Tibial nerve (tissue), 4 donors: ENCODE measurements at places on chromosomes 3 and 15. TPM values are rescaled to one million over a fixed set of nuclear protein-coding genes. Genes with fewer than 3 reads are reported as not detected.

DNA sequence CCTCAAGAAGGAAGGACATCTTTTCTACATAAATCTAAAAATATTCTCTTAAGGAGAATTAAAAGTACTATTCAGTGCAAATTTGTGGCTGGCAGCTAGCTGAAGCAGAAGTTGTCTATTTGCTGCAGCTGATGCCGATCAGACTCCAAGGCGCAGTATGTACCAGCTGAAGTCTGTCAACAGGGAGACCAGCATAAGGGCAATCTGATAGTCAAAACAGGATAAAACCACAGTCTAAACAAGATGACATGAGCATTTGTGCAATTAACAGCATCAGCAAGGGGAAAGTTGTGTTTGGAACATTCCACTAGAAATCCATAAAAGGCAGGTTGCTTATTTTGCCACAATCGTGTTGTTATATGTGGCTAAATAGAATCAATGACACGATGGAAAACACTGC is 198.2 kb upstream of the ROBO2 start:
- no peak for DNase-seq

DNA sequence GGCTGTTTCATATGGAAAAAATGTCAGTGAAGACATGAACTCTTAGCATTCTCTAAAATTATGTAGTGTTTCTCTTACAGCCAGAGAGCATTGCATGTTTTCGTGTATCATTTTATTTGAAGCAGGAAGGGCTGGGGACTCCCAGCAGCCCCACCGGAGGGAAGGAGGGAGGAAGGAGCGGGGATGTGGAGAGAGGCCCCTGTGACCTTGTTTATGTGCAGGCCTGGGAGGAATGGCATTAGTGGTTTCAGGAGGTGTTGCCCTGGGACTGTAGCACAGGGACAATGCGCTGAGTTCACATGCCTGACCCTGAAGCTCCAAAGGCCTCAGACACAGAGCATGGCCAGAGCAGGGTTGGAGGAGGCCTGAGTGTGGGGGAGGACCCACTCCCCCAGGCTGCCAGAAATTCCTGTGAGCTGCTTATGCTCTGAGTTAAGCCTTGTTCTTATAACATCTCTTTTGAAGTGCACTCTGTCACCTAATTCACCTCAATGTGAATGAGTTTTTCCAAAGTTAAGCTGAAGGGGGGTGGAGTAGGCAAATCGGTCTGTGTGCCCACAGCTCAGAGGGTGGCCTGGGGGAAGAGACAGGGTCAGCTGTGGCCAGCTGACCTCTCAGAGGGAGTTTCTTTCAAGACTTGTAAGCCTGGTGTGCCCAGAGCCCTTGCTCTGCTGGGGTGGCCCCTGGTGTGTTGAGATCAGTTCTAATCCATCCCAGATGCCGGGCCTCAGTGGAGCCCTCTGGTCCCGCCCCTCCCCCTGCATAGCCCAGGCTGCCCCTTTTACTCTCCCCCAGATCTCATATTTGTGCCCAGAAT is 3.9 kb upstream of the RNU6-1 start:
- no peak for DNase-seq

Gene HYAL1
- 16.5 TPM for total RNA-seq

DNA sequence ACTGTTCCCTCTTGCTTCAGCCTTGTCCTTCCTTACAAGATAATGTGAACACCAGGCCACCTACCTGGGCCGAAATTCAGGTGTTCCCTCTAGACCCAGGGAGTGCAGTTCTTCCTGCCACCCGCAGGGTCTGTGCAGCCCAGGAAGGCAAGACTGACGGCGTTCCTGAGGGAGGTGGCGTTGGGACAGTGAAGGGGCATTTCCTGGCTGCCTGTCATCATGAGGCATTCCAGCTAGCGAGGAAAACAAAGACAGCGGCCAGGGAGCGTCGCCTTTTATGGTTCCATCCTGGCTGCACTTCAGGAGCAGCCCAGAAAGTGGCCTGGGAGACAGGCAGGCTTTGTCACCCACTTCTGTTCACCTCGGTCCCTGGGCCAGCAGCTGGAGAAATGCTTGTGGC is 84.8 kb upstream of the WNT5A start:
- DNase-seq: no peak

DNA sequence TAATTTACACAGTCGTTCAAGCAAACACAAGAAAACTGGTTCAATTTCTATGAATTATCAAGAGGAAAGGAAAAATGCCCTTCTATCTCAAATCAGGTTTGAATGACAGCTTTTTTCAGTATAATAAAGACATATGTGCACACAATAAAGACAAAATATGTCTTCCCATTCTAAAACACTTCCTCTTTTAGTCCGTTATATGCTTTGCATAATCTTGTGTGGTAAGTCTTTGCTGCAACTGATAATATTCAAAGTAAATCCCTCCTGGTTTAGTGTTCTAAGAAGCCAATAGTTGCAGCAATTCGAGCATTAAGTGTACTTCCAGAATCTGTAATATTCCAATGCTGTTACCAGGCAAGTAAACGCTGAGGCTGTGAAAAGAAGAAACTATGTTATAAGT is 43.7 kb upstream of the MAPKBP1 start:
- no peak for DNase-seq

DNA sequence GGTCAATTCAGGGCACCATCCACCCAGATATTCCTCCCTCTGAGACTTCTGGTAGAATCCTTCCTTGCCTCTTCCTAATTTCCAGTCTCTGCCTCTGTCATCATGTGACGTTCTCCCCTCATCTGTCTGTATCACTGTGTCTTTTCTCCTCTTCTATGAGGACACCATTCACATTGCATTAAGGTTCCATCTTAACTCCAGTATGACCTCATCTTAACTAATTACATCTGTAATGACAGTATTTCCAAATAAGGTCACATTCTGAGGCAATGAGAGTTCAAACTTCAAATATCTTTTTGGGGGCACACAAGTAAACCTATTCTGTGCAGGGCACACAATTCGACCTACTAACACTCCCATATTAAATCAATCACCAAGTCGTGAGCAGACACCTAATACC is 169.7 kb downstream of the FHIT start:
- DNase-seq: no peak

- DNase-seq: no peak
These were observed 49.5 kb upstream of the PDZRN3 start for GRCh38 chr3:73674280-73674679.
